ENCODE measurements at places on chromosomes 4 and X.

- DNase-seq: no peak
Observed at GRCh38 chr4:154586296-154587033, 4.1 kb downstream of the FGA start.

DNA sequence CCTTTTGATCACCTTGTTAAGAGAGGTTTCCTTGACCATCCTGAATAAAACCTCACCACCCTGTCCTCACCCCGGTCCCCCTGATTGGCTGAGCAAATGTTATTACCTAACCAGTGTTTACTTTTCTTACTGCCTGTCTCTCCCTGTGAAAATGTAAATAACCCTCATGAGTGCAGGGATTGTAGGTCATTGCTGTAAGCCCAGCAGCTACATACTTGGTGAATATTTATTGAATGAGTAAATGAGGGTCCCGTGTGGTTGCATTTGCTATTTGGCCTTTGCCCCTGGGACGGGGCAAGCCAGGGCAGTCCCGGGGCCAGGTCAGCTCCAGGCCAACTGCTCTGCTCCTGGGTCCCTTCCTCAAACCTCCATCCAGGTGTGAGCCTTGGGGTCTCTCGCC lies 55.5 kb upstream of the CLCN4 start:
- no peak for DNase-seq

- DNase-seq: no peak
Observed at GRCh38 chr4:117400039-117400835, 314.9 kb upstream of the TRAM1L1 start.

- no peak for DNase-seq
Observed at GRCh38 chrX:4110964-4111363, 397.5 kb upstream of the PRKX start.

DNA sequence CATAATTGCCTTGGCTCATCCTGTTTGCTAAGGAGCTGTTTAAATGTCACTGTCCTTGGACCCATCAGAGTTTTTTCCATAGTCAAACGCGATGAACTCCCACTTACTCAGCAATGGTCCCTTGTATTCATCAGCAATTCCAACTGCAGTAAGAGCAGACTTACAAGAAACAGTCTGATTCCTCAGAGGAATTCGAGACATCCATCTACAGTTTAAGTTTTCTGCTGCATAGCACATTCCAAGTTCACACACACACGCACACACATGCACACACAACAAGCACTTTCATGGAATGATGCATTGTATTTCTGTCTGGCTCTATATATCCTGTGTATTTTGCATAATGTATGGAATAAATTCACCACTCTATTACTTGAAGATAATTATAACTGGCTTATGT lies 32.7 kb upstream of the TMEM150C start:
- DNase-seq: no peak

GRCh38 chrX:136272325-136272724 lies 21.1 kb upstream of the MAP7D3 start:
- DNase-seq: no peak

DNA sequence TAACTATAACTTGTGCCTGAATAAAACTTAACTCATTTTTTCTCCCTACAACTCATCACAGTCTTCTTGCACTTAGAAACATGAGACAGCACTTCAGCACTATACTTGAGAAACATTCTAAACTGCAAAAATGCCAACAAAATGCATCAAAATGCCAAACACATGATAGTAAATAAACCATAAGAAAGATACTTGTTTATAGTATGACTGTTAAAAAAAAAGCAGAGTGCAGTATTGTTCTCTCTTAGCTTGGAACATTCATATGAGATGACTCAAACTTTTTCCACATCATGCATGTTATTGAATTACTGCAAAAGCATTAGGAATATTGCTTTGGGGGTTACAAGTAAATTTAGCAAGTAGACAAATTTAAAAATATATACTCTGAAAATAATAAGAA lies 135.7 kb upstream of the ANXA10 start:
- no peak for DNase-seq

- DNase-seq: no peak
Observed at GRCh38 chr4:73608689-73609594, 11.3 kb downstream of the RASSF6 start.

- DNase-seq: no peak
Observed at GRCh38 chrX:115912372-115912897, 258.1 kb upstream of the AGTR2 start.

GRCh38 chrX:79361192-79361870 lies 5.8 kb downstream of the ITM2A start:
- no peak for DNase-seq

GRCh38 chr4:125639182-125639621 lies 324.4 kb downstream of the FAT4 start:
- DNase-seq: no peak

GRCh38 chrX:153592966-153593688 lies 5.8 kb downstream of the CCNQ start:
- no peak for DNase-seq

DNA sequence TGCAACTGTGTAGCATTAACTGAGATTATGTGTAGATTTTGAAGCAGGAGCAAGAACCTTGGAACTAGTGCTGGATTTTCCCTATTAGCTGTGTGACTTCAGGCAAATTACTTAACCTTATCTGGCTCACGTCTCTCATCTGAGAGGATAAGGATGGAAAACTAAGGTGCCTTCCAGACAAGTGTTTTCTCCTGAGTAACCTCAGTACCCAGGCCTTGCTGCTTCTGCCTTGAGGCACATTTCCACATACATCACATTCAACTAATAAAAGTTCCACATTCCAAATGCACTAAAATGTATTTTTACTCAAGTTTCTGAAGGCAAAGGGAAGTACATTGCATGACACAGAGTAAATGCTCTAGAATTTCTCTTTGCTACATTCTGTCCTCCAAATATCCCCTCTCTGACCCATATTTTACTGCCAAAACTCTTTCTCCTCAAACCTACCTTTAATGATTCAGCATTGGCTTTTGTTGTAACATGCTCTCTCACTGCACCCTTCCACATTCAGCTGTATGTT lies 195.4 kb upstream of the ADGRL3 start:
- DNase-seq: no peak

DNA sequence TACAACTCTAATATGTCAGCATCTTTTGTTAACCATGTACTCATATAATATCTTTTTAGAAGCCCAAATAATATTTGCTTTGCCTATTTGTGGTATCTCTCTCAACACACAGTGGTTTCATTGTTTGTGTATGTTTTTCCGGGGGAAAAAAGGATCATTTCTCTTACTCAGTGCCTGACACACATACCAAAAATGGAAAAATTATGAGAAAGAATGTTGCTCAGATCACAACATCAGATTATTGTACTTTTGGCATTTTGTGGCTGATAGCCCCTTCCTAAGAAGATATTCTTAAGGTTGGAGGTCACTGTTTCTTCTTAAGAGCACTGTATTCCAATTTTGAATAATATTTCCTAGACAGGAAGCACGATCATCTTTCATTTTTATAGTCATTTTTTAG lies 93.6 kb downstream of the PDLIM5 start:
- DNase-seq: no peak

GRCh38 chrX:83469551-83469950 lies 38.5 kb upstream of the POU3F4 start:
- no peak for DNase-seq

- DNase-seq: no peak
Observed at GRCh38 chr4:48071191-48071590, 54.6 kb downstream of the NIPAL1 start.

- DNase-seq: no peak
Observed at GRCh38 chr4:6055030-6055429, 36.8 kb upstream of the C4orf50 start.

- DNase-seq: no peak
Observed at GRCh38 chr4:184896868-184897715, 71.3 kb upstream of the ACSL1 start.

DNA sequence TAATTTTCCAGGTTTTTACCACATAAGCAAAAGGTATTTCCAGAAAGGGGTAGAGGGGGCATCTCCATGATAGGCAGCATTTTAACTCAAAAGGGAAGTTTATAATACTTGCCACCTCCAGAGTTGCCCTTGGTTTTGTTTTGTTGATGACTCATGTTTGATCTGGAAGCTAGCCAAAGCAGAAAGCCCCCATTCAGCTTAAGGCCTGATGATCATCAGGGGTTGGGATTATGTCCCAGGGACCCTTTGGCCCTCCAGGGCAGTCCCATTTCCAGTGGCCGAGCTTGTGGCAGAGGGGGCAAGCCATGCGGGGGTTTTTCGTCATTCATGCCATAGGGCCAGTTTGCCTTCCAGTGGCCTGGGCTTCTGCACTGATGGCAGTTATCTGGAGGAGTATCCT lies 143.0 kb upstream of the PLAC1 start:
- no peak for DNase-seq

GRCh38 chrX:38225093-38225492 lies 4.4 kb upstream of the SRPX start:
- DNase-seq: no peak

DNA sequence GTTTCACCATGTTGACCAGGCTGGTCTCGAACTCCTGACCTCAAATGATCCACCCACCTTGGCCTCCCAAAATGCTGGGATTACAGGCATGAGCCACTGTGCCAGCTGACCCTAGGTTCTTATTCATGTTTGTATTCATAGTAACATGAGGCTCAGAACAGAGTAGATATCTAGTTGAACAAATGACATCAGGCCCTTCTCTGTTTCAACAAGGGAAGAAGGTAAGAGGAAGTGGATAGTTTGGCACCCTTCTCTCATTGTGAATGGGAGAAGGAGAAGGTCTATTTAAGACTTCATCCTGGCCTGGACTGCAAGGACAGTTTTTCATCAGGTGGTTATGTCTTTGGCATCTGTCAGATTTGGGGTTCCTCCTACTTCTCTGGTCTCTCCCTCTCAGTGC lies 13.8 kb downstream of the GJB1 start:
- DNase-seq: no peak

DNA sequence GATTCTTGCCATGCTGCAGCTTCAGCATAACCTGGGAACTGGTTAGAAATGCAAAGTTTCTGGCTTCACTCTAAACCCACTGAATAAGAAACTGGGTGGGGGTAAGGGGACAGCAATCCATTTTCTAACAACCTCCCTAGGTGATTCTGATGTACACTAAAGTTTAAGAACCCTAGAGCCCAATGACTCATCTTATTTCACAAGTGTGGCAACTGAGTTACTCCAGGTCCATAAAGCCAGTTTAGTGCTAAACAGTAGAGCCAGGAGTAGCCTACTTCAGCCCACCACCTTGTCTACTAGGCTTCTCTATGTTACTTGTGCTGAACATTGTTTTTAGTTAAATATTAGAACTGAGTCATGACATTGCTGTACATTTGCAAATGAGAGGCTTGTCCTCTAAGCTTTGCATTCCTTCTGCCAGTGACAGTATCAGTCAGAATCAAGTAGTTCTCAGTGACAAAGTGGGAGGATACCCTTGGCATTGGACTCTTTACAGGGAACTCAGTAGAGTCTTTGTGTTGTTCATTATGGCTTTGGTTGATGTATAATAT lies 518.0 kb downstream of the RPA4 start:
- no peak for DNase-seq

DNA sequence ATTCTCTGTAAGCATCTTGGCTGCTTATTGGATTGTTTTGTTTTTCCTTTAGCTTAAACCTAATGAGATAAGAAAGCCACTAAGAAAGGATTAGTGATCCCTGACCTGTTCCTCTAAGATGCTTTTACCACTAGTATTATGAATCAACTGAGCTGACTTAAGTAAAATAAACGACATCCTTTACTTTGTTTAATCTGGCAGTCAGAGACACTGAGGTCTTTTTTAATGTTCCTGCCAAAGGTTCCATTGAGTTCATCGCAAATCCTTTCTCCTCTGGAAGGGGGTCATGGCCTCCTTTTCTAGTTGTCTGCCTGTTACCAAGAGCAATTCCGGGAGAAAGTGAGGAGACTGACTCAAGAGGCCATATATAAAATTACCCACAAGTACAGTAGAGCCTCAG lies 1038.3 kb upstream of the SLIT2 start:
- DNase-seq: no peak

- DNase-seq: no peak
Observed at GRCh38 chr4:118751629-118752323, 66.6 kb downstream of the METTL14 start.

- DNase-seq: no peak
Observed at GRCh38 chr4:4560136-4560535, 18.3 kb upstream of the STX18 start.

- no peak for DNase-seq
Observed at GRCh38 chr4:19329077-19329476, 922.6 kb upstream of the SLIT2 start.

DNA sequence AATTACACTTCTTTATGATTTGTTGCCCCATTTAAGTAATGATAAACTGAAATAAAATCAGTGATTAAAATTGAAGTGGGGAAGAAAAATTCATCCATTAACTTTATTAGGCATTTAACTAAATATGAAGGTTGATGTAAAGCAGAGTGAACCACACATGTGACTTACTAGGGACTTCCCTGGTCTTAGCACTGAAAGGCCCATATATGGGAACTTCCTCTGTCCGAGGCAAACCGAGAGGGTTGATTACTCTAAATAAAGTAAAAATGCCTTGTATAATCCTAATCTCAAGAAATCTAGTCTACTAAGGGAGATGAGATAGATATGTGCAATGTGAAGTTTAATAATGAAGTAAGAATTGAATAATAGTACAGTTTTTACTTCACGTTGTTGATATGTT lies 403.9 kb upstream of the RPS6KA3 start:
- DNase-seq: no peak

DNA sequence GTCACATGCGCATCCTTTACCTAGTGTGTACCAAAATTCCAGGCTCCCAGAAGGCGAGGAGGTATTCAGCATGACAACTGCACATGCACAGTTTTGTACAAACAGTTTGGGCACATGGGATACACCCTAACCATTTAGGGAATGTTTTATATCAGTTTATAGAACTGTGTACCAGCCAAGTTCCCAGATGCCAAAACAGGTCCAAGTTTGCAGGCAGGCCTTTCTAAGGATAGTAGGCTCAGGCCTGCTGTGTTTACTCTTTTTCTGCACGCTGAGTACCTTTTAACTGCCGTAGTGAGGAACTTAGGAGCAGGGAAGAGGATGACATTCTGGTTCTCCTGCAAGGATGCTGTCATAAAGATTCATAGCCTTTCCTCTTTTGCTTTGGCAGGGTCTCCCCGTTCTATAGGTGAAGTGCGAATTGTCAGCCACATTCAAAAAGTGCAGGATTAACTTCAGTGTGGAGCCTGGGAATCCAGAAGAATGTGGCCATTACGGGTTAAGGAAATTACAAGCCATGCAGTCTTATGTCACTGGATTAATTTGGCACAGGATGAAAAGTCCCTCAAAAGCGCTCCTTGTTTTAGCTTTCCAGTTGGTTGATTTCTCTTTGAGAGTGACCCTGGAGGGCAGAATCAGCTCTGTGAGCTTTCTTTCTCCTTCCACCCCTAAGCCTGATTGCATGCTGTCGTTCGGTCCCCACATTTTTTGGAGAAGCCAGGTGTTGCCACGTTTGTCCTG lies 259.8 kb downstream of the ARHGAP10 start:
- DNase-seq: no peak

DNA sequence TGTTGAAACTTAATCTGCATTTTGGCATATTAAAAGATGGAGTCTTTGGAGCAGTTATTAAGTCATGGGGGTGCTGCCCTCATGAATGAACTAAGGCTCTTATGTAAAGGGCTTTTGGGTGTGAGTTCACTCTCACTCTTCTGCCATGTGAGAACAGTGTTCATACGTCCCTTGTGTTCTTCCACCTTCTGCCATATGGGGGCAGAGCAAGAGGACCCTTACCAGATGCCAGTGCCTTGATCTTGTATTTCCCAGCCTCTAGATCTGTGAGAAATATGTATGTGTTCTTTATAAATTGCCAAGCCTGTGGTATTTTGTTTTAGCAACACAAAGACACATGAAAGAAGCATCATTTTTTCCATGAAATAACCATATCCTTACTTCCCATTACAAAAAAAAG lies 213.9 kb downstream of the SPOCK3 start:
- no peak for DNase-seq

Data from activated CD4-positive, alpha-beta T cell treated with anti-CD3 and anti-CD28 coated beads for 24 hours (primary cell).